Naive thymus-derived CD8-positive, alpha-beta T cell (primary cell): ENCODE measurements at places on chromosomes 6 and 20. TPM values are rescaled to one million over a fixed set of nuclear protein-coding genes. Genes with fewer than 3 reads are reported as not detected.

- DNase-seq: no peak
Measured at GRCh38 chr20:10470276-10470675, 35.2 kb downstream of the SLX4IP start.

Gene PHIP
- 46.8 TPM for total RNA-seq

Gene DDO
- total RNA-seq: not detected

- no peak for DNase-seq
Measured at GRCh38 chr6:167904791-167905190, 78.1 kb downstream of the AFDN start.

Gene PBOV1
- not detected for total RNA-seq

GRCh38 chr20:44120676-44121425 is 66.1 kb downstream of the JPH2 start:
- DNase-seq: no peak
